Activated T-cell treated with anti-CD3 and anti-CD28 coated beads, Interleukin-2, amount 50 U/mL, for 72 hours (primary cell): ENCODE measurements at places on chromosomes 6 and 20.

DNA sequence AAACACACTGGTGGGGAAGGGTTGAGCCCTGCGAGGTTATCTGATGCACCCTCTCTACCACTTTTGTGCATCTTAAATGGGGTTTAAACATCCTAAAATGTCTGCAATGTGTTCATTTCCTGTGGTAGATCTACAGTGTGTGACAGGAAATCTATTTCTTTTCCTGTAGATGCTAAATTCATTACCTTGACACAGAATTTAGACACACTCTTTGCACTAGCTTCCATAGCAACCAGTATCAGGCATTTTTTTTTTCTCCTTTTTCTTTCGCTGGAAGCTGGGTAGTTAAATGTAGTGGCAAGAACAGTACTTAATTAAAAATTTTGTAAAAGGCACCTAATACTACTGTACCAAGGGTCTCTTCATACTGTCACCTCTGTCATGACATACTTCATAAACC lies 141.1 kb downstream of the RFPL4B start:
- H3K36me3 ChIP-seq: no peaks in the 10 kb centered on the region
- H3K4me1 ChIP-seq: no peaks in the 10 kb centered on the region
- no peak overlapping the region for H3K4me3 ChIP-seq
- peaks cover 5% of the 10 kb centered on the region for H3K27me3 ChIP-seq

DNA sequence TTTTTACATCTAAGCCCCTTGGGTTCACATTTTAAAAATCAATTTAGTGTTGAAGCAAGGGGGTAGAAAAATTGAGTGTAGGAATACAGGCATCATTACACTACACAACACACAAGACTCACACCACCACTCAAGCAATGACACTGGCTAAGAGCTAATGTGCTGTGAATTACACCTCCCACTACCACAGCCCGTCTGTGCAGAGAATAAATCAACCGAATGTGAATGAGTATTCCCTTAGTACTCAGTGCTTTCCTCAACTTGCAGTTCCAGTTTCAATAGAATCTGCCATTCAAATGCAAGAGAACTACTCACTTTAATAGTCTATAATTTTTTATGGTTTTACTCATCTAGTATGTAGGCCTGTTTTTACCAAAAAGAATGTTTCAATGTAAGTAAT lies 114.4 kb downstream of the PDSS2 start:
- H3K4me1 ChIP-seq: no peaks in the 10 kb centered on the region
- no peaks in the 10 kb centered on the region for H3K27me3 ChIP-seq
- no peak overlapping the region for H3K4me3 ChIP-seq
- H3K27ac ChIP-seq: peak overlapping the region; percentile 15
- no peak for DNase-seq
- H3K36me3 ChIP-seq: no peaks in the 10 kb centered on the region

DNA sequence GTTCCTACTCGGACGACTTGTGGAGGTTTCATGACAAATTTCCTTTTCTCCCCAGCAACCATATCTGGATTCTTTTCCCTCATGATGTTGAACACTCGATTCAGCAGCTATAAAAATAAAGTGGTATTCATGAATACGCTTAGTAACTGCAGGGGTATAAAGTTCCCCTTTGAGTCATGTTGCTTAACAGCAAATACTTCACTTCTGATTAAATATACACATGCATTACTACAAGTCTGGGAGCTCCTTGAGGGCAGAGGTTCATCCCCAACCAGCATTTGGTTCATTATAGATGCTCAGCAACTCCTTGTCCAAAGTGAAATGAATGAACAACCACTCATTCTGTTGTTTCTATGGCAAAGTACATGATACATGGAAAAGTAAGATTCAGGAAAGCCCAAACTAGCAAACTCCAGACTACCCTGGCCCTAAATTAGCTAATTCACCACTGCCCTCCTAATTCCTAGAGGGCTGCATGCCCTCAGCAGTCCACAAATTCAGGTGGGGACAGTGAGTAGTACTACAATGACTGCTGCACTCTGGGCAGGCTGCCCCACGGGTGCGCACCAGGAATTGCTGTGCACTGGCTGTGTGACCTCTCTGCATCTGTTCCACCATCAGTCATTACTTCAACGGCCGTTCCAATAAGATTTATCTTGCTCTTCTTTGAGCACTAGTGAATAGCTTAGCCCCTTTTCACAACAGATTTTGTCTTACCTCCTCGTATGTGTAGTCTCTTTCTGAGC lies 15.2 kb downstream of the EIF2S2 start:
- peak overlapping the region; percentile 48 for H3K27ac ChIP-seq
- H3K27me3 ChIP-seq: no peaks in the 10 kb centered on the region
- H3K4me3 ChIP-seq: no peak overlapping the region
- peaks cover 17% of the 10 kb centered on the region for H3K4me1 ChIP-seq
- no peak for DNase-seq
- H3K36me3 ChIP-seq: peaks cover 64% of the 10 kb centered on the region

GRCh38 chr6:16690608-16691142 lies 70.6 kb downstream of the ATXN1 start:
- DNase-seq: peak; percentile 71
- H3K36me3 ChIP-seq: peaks cover 6% of the 10 kb centered on the region
- peak overlapping the region; percentile 78 for H3K4me3 ChIP-seq
- H3K4me1 ChIP-seq: peaks cover 100% of the 10 kb centered on the region
- H3K27ac ChIP-seq: peak overlapping the region; percentile 97

DNA sequence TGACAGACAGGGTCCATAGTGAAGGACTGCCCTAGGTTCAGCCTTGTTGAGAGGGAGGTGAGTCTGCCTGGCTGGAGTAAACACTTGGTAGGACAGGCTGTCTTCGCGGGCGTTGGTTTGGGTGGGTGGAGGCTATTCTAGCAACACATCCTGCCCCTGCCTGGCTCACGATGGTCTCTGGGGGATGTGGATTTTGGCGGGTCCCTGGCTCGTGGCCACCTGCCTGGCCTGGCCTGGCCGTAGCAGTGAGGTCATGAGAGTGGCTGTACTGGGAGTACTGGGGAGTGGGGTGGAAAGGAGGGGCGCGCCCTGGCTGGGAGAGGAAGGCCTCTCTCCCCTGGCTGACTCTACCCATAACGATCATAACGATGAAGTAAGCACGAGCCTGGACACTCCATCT lies 30.2 kb upstream of the MRPS18A start:
- H3K36me3 ChIP-seq: no peaks in the 10 kb centered on the region
- no peak overlapping the region for H3K27ac ChIP-seq
- H3K27me3 ChIP-seq: peaks cover 4% of the 10 kb centered on the region
- H3K4me1 ChIP-seq: no peaks in the 10 kb centered on the region
- DNase-seq: no peak
- H3K4me3 ChIP-seq: no peak overlapping the region

DNA sequence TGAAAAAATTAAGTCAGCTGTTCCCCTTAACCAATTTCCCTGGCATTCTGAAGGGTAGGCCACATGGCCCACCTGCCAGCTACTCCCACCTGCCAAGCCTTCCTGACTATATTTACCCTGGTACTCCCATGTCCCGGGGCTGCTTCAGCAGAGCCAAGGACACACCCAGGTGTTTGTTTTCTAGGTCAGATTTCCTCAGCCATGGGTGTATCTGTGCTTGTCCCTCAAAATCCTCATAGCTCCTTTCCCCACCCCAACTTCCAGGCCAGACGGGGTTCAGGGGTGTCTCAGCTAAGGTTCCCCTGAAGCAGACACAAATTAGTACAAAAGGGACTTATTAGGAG lies 139.4 kb upstream of the CDYL start:
- H3K4me1 ChIP-seq: peaks cover 26% of the 10 kb centered on the region
- peaks cover 18% of the 10 kb centered on the region for H3K36me3 ChIP-seq
- H3K27me3 ChIP-seq: peaks cover 24% of the 10 kb centered on the region
- H3K27ac ChIP-seq: no peak overlapping the region
